ENCODE measurements at places on chromosomes 2 and 18.

GRCh38 chr2:65133626-65134025 is 3.7 kb upstream of the RAB1A start:
- no peak for DNase-seq

DNA sequence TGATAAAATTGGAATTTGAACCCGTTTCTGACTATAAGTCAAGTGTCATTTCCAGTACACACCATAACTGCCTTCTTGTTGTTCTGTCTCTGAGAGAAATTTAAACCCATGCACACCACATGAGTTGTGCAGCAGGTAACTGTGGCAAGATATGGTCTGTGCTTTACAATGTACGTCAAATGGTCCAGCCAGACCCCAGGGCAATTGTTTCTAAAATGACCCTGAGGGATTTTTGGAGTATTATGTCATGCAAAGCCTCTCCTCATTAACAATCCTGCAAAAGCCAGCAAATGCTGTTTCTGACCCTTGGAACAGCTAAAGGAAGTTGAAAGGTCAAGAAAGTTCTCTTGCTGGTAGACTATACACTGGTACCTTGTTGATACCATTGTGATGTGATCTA is 47.7 kb upstream of the WIPF1 start:
- DNase-seq: no peak

DNA sequence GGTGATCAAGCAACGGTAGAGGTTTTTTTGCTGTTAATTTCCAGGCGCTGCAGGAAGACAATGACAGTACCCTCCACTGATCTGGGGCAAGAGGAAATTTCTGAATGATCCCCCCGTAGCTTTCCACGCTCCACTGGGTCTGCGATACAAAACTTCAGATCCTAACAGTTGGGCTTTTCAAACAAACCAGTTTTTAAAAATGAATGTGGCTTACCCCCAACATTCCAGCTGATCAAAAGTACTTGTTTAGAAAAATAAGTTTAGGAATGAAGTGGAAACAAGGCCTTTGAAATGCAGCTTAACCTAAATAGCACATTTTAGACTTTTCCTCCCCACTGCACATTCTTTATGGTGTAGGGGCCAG is 5.7 kb downstream of the ZFP36L2 start:
- DNase-seq: no peak

GRCh38 chr2:230871361-230872150 is 6.8 kb downstream of the ITM2C start:
- no peak for DNase-seq

DNA sequence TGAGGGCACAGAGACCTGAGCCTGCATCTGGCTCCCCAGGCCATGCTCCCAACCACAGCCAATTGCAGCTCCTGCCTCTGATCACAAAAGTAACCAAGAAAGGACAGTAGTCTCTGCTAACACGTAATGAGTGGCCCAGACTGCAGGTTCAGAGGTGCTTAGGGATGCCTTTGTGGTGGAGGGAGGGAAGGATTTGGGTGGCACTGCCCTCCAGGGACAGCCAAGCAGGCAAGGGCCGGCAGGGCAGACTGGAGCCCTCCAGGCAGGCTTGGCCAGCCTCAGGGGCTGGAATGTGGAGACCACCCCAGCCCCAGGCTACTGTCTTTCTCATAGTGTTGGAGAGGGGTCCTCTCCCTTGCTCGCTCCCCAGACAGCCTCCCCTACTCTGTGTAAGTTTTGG is 114.5 kb upstream of the SMAD2 start:
- no peak for DNase-seq

GRCh38 chr2:45896311-45896710 is 244.8 kb downstream of the PRKCE start:
- no peak for DNase-seq

DNA sequence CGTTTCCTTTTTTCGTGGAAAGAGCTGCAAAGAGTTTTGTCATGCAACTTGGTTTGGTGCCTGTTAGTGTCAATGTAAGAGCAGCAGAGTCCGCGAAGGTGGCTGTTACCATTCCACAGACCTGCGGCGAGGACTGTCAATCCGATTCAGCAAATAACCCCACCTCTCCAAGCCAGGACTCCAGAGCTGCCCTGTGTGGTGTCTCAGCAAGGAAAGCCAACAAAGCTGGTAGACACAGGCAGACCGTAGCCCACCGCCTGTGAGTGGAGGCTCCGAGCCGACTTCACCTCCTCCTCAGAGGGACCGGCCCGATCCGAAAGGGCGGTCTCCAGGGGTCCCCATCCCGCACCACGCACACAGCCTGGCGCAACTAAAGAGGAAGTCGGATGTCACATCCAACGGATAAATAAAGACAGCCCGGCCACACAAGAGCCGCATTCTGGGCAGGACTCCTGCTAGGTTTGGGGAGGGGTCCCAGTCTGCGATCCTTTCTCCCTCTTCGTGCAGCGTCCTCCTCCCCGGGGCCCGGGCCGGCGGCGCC is 819 bp downstream of the ANKRD44 start:
- DNase-seq: peak; percentile 70

Data from left forelimb (tissue), 1 donor.